ENCODE measurements at places on chromosomes 4 and X.

DNA sequence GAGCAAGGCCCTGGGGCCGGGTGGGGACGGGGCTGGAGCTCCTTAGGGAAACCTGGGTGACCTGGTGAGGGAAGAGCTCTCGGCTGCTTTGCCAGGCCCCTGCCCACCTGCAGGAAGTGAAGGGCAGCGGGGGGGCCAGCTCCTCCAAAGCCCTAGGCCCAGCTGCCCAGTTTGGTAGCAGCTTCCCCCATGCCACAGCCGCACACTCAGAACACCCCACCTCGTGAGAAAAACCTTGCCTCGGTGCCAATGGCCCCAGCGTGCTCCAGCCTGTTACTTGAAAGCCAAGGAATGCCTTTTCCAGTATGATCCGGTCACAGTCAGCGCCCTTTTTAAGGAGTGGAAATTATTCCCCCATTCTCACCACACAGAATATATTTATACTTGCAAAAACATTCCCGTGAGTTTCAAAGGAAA, 38.3 kb downstream of the ACOX3 start:
- DNase-seq = no peak

DNA sequence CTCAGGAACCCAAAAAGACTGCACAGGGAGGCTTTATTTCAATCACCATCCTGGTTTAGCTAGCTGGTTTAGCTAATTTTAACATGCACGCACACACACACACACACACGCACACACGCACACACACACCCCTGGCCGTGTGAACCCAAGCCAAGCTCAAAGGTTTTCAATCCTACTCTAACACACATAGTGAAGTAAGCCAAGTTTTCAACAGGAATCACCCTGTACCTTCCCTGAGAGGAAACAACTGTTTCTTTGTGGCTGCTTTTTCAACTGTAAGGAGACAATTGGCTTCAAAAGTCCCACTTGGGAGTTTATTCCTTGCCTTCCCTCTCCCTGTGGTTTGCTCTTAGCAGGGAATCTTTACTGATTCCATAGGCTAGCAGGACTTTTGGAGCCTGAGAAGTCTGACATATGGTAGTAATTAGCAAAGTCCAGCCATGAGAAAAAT, 98.9 kb upstream of the BMP3 start:
- DNase-seq = no peak

DNA sequence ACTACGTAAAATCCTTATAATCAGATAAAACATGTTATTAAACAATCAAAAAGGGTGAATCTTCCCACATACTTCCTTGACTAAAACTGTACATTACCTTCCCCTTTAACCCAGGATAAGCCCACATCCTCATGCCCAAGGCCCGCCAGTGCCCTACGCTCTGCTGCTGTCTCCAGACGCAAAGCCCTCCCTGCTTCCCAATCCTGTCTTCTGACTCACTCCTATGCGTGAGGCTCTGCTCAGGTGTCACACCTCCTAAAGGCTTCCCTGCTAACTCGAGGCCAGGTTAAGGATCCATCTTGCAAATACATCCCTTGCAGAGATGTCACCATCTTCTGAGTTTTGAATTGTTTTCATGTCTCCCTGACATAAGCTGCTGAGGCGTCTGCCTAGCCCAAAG, 61.6 kb downstream of the STX18 start:
- no peak for DNase-seq

GRCh38 chr4:8754634-8755589, 116.7 kb downstream of the HMX1 start:
- DNase-seq = no peak

- DNase-seq = no peak
Observed at GRCh38 chr4:189232274-189232673, 708.4 kb upstream of the FRG1 start.

DNA sequence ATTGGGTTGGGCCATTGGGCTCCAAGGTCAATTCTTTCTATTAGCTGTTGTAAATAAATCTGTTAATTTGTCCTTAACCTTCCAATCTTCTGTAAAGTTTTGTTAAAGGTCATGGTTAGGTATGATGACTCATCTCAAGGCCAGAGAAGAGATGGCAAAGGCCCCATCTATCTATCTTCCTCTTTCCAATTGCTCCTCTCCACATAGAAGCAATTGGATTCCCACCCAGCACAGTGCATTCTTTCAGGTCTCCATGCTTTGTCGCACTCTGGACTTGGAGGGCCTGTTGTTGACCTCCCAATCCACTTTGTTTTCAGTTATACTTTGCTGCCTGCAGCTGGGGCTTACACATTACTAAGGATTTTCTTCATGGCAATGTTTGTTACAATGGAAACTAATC, 118.5 kb downstream of the MFAP3L start:
- DNase-seq = no peak

DNA sequence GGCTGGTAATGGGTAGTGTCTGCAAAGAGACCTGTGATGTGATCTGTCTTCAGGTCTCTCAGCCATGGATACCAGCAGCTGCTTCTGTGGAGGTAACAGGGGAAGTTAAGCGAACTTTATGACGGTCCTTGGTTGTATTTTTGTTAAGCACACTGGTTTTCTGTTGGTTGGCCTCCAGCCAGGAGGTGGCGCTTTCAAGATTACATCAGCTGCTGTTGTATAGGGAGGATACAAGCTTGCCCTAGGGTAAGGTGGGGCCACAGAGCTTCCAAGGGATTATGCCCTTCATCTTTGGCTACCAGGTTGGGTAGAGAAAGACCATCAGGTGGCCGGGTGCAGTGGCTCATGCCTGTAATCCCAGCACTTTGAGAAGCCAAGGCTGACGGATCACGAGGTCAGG, 834.2 kb upstream of the GALNTL6 start:
- DNase-seq = no peak
